ENCODE measurements at places on chromosomes 7 and 10. TPM values are rescaled to one million over a fixed set of nuclear protein-coding genes. Genes with fewer than 3 reads are reported as not detected.

DNA sequence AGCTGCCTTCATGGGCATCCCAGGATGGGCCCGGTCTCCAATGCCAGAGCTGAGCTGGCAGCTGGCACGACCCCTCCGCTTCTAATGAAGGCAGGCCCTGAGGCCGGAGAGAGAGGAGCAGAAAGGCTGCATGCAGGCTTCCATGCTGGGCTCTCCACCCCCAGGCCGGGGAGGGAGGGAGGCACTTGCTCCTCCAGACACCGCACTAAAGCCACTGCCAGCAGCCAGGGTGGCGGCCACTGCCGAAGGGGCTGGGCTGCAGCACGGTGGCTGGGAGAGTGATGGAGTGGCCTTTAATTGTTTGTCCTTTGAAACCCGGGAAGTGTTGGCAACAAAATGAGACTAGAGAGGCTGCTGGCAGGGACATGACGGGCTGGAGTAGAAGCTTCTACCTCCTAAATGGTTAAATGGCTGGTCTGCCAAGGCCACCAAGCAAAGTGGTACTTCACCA is 236.5 kb downstream of the SKAP2 start:
- DNase-seq: no peak

DNA sequence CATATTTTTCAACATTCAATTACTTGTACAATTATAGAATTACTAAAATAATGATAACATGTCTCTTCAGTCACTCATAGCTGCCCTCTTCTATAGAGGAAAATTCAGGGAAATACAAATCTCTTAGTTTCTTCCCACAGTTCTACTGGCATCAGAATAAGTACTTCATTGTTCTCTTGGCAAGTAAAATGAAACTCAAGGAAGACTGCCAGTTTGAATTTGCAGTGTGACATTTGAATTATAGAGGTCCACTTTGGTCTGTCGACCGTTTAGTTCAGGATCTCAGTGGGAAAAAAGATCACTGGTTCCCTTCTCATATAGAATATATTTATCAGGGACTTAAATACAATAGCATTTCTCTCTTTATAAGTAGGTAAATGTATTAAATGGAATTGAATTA is 114.5 kb downstream of the PON1 start:
- DNase-seq: no peak

The LOXL4 gene
- 23.0 TPM for total RNA-seq

- DNase-seq: no peak
These were observed 73.8 kb downstream of the SHOC2 start for GRCh38 chr10:110993024-110993693.

DNA sequence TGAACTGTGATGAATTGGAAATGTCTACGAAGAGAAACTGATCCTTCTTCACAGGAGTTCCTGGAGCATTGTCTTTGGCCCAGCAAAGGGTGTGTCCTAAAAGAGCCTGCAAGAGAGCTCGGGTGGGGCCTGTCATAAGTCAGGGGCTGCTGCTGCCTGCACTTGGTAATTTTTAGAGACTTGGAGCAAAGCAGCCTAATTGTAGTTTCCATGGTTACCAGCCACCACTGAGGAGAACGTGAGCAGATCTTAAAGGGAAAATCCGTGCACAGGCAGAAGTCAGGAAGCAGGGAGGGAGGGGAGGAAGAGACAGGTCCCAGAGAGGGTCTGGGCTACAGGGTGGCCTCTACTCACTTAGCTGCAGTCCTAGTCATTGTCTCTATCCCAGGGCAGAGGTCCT is 463.6 kb downstream of the PLXNA4 start:
- no peak for DNase-seq

- DNase-seq: no peak
These were observed 62.7 kb downstream of the DKK1 start for GRCh38 chr10:52376694-52377354.

DNA sequence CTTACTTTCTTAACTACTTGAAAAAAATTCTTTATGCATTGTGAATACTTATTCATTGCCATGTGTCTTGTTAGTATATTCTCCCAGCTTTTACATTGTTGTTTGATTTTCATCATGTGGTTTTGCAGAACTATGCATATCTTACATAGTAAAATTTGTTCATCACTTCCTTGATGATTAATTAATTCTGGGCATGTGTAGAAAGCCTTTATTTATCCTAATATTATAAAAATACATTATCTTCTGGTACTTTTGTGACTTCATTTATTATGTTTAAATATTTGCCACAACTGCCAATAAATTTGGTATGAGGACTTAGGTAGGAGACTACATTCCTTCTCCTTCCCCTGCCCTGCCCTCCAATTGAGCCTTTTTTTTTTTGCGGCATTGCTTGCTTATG is 166.0 kb upstream of the ZNF32 start:
- no peak for DNase-seq

The RET gene
- total RNA-seq: not detected

- peak; percentile 71 for DNase-seq
These were observed 38.8 kb downstream of the PSAP start for GRCh38 chr10:71812016-71812912.

GRCh38 chr10:120335553-120335952 is 121.5 kb upstream of the PLPP4 start:
- no peak for DNase-seq

The MINPP1 gene
- total RNA-seq: 22.5 TPM

DNA sequence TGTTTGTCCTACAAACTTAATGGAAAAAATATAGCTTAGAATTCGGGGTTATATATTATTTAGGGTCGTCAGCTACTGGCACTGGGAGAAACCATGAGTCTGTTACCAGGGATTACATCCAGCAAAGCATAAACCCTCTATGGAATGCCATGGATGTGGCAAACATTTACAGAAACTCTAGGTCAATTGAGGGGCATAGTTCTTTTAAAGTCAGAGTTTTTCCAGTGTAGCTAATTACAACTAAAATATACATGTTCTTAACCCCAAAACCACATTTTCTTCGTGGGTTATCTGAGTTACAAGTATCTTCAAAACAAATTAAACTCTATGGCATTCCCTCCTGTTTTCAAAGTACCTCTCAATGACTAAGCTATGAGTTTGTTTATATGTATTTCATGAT is 99.3 kb upstream of the THSD7A start:
- DNase-seq: no peak

GRCh38 chr10:123926401-123927264 is 35.0 kb upstream of the CPXM2 start:
- DNase-seq: no peak

- DNase-seq: peak; percentile 92
These were observed 51.3 kb downstream of the AOC1 start for GRCh38 chr7:150903606-150904005.

GRCh38 chr7:23285657-23286646 is 13.2 kb upstream of the MALSU1 start:
- DNase-seq: no peak

- DNase-seq: no peak
These were observed 937.7 kb downstream of the SORCS1 start for GRCh38 chr10:106226828-106227227.

DNA sequence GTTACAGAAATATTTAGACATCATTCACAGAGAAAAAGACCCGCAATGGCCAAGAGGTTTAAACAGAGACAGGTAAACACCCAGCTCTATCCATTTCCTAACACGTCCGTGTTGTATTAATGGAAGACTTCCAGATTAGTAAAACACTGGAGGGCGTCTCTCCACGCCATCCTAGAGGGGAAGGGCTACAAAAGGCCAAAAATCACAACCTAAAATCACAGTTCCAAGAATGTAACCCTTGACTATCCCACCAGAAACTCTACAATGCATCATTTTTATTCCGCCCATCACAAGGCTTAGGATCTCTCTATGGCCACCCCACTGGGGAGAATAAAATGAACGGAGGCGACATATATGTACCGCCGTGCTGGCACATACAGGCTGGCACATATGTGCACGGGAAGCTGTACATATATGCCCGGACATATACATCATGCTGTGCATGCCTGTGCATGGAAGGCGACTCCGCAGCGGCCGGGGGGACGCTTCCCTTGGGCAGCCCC is 734 bp downstream of the PCLO start:
- peak; percentile 24 for DNase-seq

The LRRN3 gene
- total RNA-seq: not detected

GRCh38 chr10:125000366-125001312 is 58.7 kb downstream of the ZRANB1 start:
- no peak for DNase-seq

- DNase-seq: no peak
These were observed 234.8 kb downstream of the TRIL start for GRCh38 chr7:28723336-28723735.

- no peak for DNase-seq
These were observed 4.8 kb upstream of the FAM24B start for GRCh38 chr10:122884166-122884565.

DNA sequence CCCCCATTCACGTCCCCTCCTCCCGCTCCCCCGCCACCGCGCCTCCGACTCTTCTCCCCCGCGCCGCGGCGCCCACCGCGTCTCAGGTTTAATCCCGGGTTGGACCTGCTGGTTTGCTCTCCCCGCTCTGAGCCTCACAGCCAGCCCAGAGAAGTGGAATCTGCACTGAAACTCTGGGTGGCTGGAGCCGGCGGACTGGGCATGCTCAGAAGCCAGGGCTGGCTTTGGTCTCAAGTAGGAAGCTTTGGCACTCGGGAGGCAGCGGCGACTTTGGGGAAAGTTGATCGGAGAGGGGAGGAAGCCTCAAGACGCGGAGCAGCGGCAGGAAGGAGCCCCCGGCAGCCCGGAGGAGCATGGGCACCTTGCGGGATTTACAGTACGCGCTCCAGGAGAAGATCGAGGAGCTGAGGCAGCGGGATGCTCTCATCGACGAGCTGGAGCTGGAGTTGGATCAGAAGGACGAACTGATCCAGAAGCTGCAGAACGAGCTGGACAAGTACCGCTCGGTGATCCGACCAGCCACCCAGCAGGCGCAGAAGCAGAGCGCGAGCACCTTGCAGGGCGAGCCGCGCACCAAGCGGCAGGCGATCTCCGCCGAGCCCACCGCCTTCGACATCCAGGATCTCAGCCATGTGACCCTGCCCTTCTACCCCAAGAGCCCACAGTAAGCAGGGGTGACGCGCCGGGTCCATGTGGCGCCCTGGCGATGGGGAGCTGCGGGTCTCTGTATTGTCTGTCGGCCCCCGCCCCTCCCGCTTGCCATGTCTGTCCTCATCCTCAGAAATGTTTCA is at the start of gene PRKG1:
PRKG1 (plus strand) TSS at position 250 of the 791 bp plus-strand sequence.
- DNase-seq: no peak

GRCh38 chr7:132768099-132768498 is 191.8 kb upstream of the PLXNA4 start:
- no peak for DNase-seq

DNA sequence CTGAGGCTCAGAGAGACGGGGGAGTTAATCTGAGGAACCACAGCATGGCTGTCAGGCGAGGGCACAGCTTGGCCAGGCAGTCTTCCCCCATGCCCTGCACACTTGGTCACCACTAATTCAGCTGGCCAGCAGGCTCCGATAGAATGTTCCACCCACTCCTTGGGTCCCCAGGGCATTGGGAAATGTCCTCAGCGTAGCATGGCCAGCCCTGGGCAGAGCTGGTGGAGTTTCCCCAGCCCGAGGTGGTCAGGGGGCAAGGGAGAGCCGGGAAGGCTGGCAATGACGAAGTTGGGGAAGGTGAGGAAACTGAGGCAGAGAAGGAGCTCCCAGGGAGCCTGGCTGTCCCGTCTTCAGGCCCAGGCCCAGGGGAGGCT is 12.1 kb upstream of the GRIFIN start:
- DNase-seq: no peak

The ECHDC3 gene
- total RNA-seq: 2.6 TPM

DNA sequence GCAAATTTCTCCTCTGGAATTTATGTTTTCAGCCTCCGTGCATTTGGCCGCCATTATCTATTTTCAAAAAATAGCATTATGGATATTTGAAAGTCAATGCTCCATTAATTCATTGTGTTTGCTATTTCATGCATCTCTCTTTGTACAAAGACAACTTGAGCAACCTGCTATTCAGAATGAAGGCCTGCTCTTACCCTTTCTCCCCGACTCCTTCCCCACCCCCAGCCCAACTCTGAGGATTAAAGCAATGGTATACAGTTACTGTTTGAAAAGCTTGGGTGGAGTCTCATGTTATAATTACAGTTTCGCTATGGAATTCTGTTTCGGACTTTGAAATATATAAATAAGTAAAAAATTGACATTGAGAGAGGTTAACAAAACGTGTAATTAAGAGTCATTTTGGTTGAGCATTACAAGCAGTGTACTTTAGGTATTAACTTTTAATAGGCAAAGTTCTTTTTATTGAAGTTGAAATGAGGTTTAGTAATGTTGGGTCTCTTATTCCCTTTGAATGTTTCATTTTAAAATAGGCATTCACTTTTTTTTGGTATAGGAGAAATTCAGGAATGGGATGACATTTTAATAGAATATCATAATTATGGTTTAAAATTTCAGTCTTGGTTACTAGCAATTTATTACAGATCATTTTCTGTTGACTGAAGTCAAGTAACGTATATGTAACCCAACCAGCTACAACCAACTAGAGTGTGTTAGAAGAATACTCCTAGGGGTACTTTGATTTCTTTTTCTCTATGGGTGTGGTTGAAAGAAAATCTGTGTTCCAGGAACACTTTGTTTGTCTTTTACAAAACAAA is 93.1 kb downstream of the ARID5B start:
- DNase-seq: peak; percentile 26

The SH3PXD2A gene
- 2.7 TPM for total RNA-seq

DNA sequence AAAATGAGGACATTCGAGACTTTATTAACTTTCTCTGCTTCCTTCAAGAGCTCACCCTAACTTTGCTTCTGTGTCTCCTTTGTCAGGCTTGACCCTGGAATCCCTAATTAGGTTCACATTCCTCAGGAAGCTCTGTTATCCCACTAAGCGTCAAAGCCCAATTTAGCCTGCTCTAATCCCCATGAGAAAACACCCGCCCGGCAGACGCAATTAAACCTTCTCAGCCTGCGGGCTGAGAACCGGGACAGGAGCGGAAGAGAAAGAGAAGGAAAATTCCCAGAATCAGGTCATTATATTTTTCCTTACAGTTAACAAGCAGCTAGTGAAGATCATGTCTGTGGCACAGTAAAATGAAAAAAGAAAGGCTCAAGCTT is 93.0 kb downstream of the TNS3 start:
- no peak for DNase-seq

The AGR3 gene
- total RNA-seq: 17.9 TPM

DNA sequence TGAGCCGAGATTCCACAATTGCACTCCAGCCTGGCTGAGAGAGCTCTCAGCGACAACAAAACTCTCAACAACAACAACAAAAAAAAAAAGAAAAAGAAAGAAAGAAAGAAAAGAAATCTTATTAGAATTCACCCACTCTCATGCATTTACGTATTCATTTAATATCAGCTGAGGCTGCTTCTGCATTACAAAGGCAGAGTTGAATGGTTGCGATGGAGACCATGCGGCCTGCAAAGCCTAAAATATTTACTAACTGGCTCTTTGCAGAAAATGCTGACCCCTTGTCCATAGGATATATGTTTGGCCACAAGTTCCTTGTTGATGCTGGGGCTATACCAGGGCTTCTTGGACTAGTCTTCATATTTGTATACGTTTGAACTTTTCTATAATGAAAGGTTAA is 109.4 kb downstream of the SPDYE5 start:
- DNase-seq: no peak

The CYP26C1 gene
- total RNA-seq: 0.18 TPM

The CLEC5A gene
- not detected for total RNA-seq

GRCh38 chr7:120941064-120941463 is 9.5 kb upstream of the ING3 start:
- DNase-seq: peak; percentile 60
